ENCODE measurements at places on chromosomes 12 and 14.

- no peak for DNase-seq
Measured at GRCh38 chr14:99339551-99339950, 67.6 kb upstream of the BCL11B start.

- no peak for DNase-seq
Measured at GRCh38 chr12:30438601-30439041, 257.0 kb downstream of the IPO8 start.

DNA sequence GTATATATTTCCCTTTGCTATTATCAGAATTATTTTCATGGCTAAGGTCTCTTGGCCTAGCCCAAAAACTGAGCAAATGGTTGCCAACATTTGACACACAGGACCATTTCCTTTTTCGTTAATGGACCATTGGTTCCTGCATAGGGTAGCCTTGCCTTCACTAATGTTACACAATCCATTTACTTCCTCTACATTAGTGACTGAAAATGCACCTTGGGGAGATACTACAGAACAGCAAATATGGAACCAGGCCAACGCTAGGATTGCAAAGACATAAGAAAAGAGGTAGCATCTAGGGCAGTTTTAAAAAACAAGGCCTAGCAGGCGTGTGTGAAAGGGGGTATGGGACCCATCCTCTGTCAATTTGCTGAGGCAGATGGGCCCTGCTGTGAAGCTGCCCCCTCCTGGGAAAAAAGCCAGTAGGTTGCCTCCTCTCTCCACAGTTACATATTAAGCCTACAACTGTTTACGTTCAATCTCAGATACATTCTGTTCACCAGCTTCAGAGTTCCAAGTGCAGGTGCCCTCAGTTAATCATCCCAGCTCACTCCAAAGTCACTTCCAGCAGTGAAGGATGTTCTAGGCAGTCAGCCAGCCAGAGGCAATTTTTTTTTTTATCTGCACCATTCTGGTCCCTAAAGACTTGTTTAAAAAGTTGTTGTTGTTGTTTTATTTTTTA lies 15.0 kb downstream of the AQP6 start:
- DNase-seq = no peak

DNA sequence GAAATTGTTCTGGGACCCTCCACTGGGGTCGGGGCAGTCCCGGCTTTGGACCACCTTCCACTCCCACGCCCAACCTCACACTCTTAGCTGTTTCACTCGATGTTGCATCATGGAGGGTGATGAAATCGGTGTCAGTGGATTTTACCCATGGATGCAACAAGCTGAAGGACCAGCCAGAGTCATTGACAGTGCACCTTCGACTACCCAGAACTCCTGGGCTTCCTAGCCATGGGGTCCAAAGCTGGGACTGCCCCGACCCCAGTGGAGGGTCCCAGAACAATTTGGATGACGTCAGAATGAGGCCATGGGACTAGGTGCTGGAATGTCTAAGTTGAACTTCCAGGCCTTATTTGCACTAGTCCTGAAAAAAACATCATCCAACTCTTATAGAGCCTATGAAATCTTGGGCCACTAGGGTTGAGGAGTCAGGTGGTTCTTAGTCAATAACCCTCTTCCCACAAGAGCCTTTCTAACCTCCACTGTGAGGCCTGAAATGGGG lies 882 bp upstream of the IL23A start:
- DNase-seq = no peak

GRCh38 chr12:23775208-23775607 lies 174.3 kb downstream of the SOX5 start:
- no peak for DNase-seq

Measured in cardiac fibroblast (primary cell).